ENCODE measurements at places on chromosomes 2 and 18.

- no peak for DNase-seq
Observed at GRCh38 chr18:78603102-78603983, 376.3 kb upstream of the SALL3 start.

GRCh38 chr18:10971717-10972116 is 177.7 kb downstream of the PIEZO2 start:
- DNase-seq, result no peak

DNA sequence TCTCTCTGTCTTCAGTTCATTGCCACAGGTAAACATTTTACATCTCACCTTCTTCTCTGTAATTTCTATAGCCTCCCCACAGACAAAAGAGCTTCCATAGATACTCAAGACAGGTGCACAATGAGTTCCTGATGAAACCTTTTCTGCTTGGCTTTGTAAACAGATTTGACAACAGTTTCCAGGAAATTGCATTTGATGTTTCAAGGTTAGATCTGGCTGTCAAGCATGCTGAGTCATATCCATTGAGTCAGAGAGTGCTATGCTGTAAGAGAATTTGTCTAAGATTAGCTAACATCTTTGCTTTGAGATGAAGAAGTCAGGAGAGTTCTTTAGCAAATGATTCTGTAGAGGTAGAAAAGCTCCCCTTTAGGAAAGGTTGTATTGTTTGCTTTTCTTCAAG is 40.6 kb upstream of the MAP2 start:
- no peak for DNase-seq

DNA sequence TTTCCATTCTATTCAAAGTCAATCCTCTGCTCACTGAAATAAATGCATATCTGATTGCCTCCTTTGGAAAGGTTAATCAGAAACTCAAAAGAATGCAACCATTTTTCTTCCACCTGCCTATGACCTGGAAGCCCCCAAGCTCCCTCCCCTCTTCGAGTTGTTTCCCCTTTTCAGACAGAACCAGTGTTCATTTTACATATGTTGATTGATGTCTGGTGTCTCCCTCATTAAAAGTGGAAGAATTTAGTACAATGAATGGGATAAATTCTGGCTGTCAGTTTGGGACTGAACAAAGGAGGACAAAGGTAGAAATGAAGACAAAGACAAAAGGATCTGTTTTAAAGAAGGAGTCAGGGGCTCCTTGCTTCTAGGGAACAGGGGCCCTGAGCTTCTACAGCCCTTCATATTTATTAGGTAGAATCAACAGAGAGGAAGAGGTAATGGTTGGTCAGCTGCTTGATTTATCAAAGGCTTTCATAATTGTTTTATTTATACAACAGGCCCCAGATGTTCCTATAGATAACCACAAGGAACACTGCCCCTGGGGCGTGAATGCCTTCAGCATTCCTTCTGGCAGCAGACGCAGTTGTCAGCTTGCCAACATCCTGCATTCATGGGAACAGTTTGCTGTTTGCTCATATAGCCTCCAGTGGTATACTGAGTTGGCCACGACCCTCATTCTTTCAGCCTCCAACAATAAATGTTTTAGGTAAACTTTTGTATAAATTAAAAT is 949.8 kb upstream of the LRATD1 start:
- no peak for DNase-seq

GRCh38 chr18:34661464-34662087 is 48.5 kb upstream of the DTNA start:
- DNase-seq, result no peak

- no peak for DNase-seq
Observed at GRCh38 chr2:226378753-226379705, 420.6 kb downstream of the IRS1 start.

DNA sequence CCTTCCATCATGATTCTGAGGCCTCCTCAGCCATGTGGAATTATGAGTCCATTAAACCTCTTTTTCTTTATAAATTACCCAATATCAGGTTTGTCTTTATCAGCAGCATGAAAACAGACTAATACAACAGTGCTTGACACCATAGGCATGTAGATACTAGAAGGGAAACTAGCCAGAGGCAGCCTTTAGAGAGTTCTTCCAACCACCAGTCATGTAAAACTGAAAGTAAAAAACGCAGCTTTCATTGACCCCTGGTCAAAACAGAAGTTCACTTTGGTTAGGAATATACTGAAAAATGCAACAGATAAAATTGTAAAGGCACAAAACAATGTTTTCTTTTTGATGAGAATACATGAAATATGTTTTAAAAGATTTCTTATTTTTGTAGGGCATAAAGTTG is 122.8 kb upstream of the L3MBTL4 start:
- no peak for DNase-seq

DNA sequence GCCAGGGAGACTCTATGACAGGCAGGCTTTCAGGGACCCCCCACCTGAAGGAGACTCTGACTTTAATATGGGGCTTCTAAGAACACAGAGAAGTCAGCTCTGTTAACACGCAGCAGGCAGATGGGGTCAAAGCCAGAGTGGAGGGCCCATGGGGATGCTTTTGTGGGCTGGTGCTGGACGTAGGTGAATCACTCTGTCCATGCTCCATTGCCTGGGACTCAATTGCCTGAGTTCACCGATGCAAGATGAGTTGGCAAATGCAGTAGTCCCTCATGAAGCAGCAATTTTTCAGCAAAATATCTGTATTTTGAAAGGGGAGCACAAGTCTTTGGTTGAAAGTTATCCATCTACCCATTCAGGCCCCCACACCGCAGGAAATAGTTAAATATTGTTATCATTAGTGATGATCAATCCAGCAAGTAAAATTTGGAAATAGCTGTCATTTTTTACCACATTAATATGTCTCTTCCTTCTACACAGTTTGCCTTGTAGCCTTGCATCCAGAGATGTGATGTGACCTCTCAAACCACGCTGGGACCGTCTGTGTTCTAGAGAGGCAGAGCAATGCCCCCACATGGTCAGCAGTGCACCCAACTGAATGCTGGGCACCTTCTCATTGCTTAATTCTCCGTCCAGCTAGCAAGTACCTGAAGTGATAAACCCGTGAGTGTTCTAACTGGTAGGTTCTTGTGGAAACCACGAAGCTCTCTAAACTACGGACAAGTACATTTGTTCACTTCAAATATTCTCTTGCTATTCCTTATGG is 34.8 kb upstream of the FAM110C start:
- DNase-seq, result no peak

GRCh38 chr2:147543056-147543455 is 301.8 kb upstream of the ACVR2A start:
- DNase-seq, result no peak

GRCh38 chr2:138713504-138713903 is 66.7 kb downstream of the NXPH2 start:
- DNase-seq, result no peak

GRCh38 chr2:8178911-8179310 is 502.9 kb upstream of the ID2 start:
- DNase-seq, result no peak

DNA sequence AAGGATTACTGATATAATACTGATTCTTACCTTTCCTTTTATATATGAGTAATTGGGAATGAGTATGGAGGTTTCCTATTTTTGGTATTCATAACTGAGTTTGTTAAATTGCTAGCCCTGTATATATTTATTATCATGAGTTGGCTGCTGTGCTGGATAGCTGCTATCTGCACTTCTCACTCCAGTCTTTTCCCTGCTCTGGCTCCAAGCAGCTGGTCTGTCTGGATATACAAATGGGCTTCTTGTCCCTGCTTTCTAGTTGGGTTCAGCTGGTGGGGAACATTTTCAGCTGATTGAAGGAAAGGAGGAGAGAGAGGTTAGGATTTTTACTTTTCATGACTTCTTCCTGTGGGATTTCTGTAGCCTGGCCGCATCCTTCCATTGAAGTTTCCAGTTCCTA is 41.2 kb downstream of the AGFG1 start:
- no peak for DNase-seq

Data from stimulated activated CD4-positive, alpha-beta T cell treated with anti-CD3 and anti-CD28 coated beads, Interleukin-12 subunit alpha, Interleukin-12 subunit beta, amount 100 ng/mL, for 24 hours (primary cell).